ENCODE measurements at places on chromosomes 6 and 20. TPM values are rescaled to one million over a fixed set of nuclear protein-coding genes. Genes with fewer than 3 reads are reported as not detected.

GPR31 gene
- not detected for total RNA-seq

GRCh38 chr6:139982195-139982594, 607.7 kb upstream of the CITED2 start:
- DNase-seq = no peak

- peak; percentile 82 for DNase-seq
Measured at GRCh38 chr6:32113386-32114352, 4.5 kb upstream of the TNXB start.

GRCh38 chr20:46255440-46256104, 52.7 kb downstream of the CDH22 start:
- peak; percentile 55 for DNase-seq

DNA sequence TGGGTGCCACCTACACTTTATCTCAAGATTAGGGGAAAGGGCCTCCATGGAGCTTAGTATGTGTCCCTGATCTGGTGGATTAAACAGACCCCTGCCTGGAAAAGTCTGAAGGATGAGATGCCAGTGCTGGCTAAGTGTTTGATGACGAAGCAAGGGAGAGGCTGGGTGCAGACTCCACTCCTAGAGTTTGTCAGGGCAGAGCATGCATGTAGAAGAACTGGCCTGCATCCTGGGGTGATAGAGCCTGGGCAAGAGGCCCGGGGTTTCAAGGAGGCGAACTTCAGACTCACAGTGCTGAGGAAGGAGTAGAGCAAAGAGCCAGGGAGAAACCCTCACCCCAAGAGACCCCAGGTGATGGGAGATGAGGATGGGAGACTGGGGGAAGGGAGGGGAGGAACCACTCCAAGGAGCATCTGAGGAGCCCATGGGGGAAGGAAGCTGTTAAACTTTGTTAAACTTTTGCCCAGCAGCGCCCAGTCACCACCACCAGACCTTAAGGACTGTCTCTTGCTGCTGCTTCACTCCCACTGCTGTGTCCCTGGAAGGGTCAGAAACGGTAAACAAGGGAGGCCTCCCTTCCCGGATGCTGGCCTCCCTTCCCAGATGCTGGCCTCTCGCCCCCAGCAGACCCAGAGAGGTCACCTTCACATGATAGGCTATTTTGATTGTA, 61.6 kb downstream of the RPRD1B start:
- no peak for DNase-seq

DNA sequence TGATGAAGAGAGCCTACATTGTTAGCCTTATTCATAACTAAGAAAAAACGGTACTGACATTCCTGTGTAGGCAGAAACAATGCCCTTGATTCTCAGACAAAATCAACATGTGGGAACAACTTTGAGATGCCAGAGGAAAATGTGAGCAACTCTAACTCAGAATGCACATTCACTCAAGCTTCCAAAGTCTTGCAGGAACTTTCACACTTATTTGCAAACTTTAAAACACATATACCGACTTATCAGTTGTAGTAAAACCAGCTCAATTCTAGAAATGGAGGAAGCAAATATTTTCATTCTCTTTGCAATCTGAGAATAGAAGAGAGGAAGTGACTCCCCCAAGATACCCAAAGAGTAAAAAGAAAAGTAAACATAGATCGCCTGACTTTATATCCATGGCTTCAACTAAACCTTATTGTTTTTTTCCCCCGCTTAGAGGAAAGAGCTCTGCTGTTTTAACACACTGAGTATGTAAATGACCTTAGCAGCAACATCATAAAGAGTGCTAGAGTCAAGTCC, 117.6 kb downstream of the EPB41L2 start:
- DNase-seq = no peak

GRCh38 chr6:5590187-5590586, 328.9 kb downstream of the FARS2 start:
- DNase-seq = no peak

All from tibial nerve (tissue), 4 donors.